ENCODE measurements at places on chromosomes 11 and 22.
A peak's percentile ranks its signal among the peaks of the same experiment; 100 is the strongest.

- DNase-seq = no peak
Measured at GRCh38 chr11:34181251-34181650, 75.8 kb downstream of the NAT10 start.

DNA sequence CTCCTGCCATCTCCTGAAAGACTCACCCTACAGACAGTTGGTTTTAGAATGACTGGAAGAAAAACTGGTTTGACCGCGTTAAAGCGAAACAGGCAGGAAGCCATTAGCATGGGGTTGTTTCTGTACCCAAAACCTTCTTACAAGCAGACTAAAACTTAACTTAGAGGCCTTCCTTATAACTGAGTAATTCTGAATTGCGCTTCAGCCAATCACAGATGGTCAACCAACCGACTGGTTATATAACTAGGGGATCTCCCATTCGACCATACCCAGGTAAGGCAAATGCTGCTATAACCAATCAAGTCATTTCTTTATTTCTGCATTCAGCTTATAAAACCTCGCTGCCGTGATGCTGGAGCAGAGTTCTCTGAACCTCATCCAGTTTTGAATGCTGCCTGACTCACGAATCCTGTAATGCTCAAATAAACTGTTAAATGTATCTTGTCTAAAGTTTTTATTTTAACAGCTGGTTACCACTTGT lies 87.8 kb upstream of the DRD2 start:
- DNase-seq = no peak

DNA sequence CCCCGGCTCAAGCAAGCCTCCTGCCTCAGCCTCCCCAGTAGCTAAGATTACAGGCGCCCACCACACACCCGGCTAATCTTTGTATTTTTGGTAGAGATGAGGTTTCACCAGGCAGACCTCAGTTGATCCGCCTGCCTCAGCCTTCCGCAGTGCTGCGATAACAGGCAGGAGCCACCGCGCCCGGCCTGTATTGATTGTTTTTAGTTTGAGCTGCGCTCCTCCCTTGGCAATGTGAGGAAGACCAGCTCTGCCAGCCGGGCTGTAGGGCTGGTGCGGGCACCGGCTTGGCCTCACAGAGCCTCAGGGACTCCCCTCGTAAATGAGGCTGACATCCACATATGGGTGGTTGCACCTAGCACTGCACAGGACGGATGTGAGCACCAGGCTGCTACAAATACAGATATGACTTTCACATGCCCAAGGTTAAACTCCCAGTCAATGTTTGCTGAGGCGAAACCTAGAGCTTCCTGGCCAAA lies 7.5 kb upstream of the SLC2A11 start:
- no peak for DNase-seq

DNA sequence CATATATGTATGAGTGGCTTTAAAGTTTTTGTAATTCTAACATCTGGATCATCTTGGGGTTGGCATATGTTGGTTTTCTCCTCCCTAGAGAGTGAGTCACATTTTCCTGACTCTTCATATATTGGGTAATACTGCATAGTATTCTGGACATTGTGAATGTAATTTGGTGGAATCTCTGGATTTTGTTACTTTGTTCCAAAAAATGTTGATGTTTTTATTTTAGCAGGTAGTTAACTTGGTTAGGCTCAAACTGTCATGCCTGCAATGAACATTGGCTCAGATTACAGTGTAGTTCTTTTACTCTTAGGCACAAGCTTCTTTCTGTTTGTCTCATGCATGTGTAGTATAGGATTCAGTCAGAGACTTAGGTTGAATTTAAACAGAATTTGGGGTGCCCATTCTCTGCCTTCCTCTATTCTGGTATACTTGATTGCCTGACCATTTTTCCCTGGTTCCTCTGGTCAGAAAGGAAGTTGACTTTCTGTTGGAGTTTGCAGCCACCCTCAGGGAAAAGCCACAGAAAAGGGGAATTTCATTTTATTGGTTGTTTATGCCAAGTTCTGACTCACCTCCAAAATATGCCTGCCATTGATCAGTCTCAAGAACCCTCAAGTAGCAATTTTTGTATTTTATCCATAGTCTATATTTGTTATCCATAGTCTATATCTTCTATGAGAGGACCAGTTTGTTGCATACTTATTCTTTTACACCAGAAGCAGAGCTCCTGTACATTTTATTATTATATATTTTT lies 151.7 kb downstream of the UVRAG start:
- DNase-seq = peak; percentile 16

DNA sequence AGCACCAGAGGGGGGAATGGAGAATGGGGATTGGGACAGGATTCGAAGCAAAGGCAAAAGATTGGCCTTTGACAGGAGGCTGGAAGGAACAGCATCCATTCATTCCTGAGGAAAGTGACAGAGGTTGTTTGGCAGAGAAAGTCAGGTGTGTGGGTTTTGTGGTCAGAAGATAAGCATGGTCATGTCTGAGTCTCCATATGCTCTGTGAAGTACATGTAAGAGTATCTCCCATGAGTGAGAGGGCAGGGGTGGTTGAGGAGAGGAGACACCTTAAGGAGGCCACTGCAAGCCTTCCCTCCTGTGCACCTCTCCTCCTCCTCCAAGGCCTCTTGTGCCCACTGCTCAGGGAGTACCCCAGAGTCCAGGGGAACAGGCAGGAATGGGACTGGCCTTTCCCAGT lies 1.9 kb upstream of the NLRP10 start:
- no peak for DNase-seq

DNA sequence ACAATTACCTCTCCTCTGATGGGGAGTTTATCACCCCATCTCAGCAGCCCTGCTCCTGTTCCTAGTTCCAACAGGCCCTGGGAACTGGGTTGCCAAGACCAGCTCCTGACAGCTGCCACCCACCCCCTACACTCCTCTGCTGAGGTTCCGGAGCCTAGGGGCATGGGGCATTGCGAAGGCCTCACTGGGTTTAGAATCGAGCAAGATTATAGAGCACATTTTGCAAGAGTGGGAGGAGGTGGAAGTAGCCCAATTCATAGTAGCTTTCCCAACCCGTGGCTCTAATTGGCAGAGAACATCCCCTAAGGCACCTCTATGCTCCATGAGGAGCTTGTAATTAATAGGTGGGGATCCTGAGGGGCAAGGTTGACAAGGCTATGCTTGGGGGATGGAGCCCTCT lies 23.0 kb downstream of the MYEOV start:
- no peak for DNase-seq

GRCh38 chr11:17775035-17775348 lies 40.4 kb downstream of the KCNC1 start:
- DNase-seq = no peak

DNA sequence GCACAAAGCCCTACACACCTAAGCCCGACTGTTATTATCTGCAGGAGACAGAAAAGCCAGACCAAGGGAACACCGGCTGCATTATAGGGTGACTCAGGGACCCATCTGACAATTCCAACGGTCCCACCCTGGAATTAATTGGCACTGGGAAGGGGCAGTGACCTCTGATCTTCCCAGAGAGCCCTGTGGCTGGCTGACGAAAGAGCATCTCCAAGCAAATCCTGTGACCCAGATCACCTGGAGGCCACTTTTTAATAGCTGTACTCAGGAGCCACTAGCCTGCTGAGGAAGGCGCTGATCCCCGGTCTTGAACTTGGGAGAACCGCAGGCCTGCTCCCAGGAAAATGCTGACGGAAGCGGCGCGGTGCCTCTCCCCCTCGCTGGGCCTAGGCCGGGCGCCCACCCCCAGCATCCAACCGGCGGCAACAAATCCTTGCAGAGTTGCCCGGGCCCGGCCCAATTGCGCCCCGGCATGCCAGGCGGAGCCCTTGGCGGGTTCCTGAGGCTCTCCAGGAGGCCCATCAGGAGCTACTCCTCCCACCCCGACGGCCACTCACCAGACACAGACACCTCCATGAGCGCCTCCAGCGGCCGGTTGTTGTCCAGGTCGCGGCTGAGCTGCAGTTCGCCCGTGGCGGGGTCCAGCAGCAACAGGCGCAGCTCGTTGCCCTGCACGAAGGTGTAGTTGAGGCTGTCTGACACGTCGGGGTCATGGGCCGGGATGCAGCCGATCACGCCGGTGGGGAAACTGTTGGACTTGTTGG lies 4.2 kb downstream of the CELSR1 start:
- DNase-seq = no peak
